Stimulated activated CD4-positive, alpha-beta T cell treated with anti-CD3 and anti-CD28 coated beads, TNF-alpha, amount 100 ng/mL, for 1 hour (primary cell): ENCODE measurements at places on chromosomes 1 and 21.

- DNase-seq, result no peak
Measured at GRCh38 chr1:151947140-151947539, 37.8 kb upstream of the THEM4 start.

DNA sequence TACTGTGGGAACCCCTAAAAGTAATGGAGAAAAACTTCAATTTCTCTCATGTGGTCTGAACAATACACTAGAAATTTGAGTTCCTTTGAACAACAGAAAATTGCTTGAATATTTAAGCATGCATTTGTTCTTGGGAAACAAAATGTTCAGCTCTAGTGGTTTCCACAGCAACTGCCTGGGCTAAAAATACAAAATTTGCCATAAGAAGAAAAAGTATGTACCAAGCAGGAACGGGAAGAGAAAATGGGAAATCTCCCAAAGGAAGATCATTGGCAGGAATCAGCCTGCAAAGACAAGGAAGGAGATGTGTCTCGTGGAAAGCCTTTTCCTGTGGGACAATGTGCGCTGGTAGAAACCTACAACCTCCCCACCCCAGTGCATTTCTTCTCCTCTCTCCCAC lies 119.0 kb upstream of the DPT start:
- DNase-seq, result no peak

GRCh38 chr1:11461531-11462137 lies 17.3 kb upstream of the DISP3 start:
- DNase-seq, result no peak

DNA sequence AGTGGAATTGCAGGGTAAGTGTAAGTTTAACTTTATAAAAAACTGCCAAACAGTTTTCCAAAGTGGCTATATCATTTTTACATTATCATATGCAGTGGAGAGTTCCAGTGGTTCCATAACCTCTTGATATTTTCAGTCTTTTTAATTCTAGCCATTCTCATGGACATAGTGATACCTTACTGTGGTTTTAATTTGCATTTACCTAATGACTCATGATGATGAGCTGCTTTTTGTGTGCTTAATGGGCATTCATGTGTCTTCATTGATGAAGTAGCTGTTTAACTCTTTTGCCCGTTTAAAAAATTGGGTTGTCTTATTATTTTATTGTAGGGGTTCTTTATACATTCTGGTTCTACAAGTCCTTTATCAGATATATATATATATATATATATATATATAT lies 29.4 kb downstream of the SNX27 start:
- no peak for DNase-seq

- DNase-seq, result no peak
Measured at GRCh38 chr1:204503913-204504519, 9.4 kb upstream of the PIK3C2B start.

DNA sequence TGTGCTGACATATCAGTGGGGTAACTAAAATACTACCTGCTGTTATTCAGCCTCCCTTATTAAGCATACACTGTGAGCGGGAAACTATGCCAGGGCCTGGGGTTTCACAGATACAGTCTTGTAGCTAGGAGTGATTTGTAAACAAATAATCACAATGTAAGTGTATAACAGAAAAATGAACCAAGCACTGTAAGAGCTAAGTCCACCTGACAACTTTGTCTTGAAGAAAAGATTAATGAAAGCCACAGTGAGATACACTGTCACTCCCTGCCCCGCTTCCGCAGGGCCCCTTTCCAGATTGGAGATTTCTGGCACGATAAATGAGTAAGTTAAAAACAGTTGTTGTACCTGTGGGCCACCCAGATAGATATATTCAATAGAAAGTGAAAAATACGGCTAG lies 4.8 kb downstream of the RCAN3 start:
- no peak for DNase-seq

- no peak for DNase-seq
Measured at GRCh38 chr1:45617618-45618017, 6.2 kb downstream of the CCDC17 start.

DNA sequence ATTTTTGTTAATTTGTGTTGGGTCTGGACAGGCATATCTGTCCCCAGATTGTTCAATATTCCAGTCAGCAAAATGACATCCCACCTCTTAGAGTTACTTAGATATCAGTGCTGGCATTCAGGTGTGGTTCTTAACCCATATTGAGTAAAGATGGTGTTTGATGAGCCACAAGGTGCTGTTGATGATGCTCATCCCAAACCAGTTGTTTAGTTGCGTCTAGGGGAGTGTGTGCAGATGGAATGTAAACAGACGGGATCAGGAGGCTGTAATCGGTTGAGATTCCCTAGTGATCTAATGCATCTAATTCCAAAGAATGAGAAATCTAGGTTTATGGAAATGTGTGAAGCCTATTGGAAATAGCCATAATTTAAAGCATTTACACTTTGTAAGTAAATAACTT lies 1.1 kb downstream of the HOOK1 start:
- DNase-seq, result no peak

DNA sequence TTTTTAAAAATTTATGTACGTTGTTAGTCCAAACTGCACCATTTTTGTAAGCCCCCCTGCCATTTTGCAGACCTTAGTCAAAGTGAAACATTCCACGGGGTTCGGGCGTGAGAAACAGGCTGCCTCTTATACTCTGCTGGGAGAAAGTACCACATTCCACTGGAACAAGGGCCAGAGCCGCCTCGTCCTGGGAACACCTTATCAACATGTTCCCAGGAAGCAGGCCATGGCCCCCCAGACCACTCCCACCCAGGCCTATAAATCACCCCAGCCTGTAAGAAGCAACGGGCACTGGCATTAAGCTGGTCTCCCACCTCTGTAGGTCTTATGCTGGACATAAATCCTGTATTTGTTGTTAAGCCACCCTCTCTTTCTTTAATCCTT lies 854 bp upstream of the ZRANB2 start:
- no peak for DNase-seq

- DNase-seq, result no peak
Measured at GRCh38 chr1:115714572-115715141, 53.9 kb downstream of the CASQ2 start.

DNA sequence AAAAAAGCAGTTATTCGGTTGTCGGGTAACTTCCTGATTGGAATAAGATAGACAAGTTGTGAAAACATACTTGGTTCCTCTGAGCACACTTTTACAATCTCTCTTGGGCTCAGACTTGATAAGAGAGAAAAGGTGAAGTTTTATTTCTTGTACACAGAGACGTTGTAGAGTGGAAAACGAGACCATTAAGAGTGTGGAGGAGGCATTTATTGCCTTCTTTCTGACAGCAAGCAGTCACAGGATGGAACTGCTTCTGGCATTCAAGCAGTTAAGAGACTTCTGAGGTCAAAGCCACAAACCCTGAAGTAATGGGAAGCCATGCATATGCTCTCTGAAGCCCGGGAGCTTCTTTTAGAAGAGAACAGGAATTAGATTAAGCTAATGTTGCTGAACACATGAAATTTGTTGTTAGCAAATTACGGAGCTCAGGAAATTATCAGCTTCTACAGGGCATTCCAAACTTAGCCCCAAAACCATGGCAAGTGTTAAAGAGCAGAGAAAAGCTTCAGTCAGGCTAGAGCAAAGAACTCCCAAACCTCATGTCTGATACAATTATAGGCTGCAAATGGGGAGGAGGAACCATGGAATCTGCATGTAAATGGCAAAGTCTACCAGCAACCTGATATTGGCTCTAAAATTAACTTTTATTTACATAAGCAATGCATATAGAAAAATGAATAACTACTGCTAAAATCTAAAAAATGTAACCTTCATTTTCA lies 26.0 kb downstream of the S1PR1 start:
- no peak for DNase-seq

DNA sequence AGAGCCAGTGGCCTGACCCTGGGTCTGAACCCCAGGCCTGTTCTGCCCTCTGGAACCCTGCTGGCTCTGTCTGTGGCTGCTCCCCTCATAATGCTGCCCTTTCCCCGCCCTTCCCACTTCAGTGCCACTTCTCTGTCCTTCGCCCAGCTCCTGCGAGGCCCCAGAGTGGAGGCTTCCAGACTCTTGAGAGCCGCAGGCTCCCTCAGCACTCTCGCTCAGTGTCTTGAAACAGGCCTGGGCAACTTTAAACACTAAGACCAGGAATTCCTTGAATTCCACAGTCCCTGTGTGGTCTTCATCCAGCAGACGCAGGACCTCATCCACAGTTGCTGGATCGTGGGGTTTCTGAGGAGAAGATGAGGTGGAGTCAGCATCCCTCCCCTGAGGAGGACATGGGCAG lies 3.5 kb downstream of the CRNN start:
- DNase-seq, result no peak

GRCh38 chr1:24125456-24125855 lies 13.5 kb upstream of the MYOM3 start:
- no peak for DNase-seq

DNA sequence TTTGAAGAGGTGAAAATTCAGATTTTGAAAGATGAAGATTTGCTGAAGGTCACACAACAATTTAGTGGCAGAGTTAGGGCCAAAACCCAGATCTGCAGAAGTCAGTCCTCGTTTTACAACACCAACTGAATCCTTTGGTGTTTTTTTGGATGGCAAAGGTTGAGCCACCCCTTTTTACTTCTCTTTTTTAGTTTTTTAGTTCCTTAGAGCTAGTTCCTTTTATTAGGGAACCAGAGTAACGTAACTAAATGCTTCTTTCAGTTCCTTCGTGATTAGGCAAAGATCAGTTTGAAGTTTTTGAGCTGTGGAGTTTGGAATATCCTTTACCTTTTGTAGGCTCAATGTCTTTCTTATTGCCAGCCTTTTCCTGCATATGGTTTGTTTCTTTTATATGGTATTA lies 67.9 kb upstream of the ARID1A start:
- DNase-seq, result no peak

GRCh38 chr1:6601923-6602668 lies 573 bp downstream of the KLHL21 start:
- DNase-seq, result no peak

DNA sequence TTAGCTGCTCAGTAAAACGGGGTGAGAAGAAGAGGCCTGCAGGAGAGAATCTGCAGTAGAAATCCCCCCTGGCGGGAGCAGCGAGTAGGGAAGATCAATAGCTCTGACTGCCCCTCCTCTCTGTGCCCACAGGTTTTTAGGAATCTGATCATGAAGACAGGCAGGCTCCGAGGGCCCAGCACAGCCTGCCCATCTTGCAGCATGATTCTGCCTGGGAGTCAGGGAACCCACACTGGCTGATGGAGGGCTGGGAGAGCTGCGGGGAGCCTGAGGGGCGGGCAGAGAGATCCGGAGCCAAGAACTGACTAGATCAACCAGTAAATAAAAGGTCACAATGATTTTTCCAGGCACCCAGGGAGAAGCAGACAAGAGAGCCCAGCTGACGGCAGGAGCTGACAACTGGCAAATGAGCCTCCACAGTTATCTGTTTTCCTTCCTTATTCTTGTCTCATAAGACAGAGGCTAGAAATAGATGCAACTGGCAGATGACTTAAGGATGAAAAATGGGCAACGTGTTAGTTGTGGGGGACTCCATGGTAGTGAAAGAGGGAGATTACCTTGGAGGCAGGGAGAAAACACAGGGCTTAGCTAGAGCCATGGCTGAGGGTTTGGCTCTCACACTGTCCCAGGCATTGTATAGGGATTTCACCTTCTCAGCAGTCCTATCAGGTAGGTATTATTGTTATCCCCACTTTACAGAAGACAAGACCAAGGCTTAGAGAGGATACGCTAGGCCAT lies 116.2 kb downstream of the PLXNA2 start:
- DNase-seq, result no peak

DNA sequence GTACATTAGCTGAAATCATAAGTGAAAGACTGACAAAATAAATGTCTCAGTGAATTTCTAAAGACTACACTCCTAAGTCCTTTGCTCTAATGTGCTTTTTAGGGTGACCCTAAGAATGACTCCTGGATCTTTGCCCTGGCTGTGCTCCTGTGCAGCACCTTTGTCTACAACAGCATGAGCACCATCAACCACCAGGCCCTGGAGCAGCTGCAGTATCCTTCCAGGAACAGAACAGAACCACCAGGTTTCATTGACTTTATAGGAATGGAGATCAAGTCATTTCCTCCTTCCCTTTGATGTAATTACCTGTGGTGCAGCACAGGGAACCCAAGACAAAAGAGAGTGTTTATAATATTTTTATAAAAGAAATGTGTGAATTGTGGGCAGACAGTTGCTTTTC lies 14.1 kb downstream of the GBP6 start:
- DNase-seq, result no peak

DNA sequence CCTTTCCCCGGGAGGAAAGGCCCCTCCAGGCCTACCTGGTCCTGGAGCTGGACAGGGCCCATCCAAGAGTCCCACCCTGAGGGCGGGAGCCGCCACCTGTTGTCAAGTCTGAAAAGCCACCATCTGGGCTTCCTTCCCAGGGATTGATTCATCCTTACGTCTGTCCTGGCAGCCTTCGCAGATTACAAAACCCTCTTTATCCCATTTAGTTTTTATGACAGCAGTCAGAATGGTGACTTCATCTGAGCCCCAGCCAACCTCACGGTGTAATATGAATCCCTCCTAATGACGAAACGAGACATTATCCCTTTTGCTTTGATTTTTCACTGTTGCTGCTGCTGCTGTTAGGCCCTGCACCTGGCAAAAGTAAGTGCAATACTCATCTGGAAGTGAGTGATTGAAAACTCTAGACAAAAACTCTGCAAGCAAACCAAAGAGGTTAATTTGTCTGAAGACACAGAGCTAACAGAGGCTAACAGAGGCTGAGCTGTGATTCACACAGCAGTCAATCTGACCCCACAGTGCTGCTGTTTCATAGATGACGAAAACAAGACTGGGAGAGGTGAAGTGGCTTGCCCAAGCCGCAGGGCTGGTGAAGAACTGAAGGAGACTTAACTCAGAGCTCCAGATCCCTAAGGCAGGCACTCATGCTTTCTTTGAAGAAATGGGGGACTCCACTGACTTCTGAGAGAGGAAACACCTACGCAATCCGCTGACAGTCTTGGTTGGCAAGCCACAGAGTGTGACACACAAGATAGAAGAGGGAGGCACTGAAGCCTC lies 30.0 kb upstream of the S100A7 start:
- DNase-seq, result no peak

GRCh38 chr1:38608202-38608864 lies 251.2 kb downstream of the RRAGC start:
- DNase-seq, result no peak

- no peak for DNase-seq
Measured at GRCh38 chr1:159964144-159964543, 10.1 kb upstream of the SLAMF9 start.
